ENCODE measurements at places on chromosomes 13 and 19. TPM values are rescaled to one million over a fixed set of nuclear protein-coding genes. Genes with fewer than 3 reads are reported as not detected.

Gene SIGLECL1
- not detected for total RNA-seq

Gene SULT2B1
- total RNA-seq: 12.0 TPM

Gene APC2
- 1.5 TPM for total RNA-seq

Gene IZUMO2
- not detected for total RNA-seq

Gene VSIG10L
- total RNA-seq: 14.8 TPM

Gene CYP4F8
- not detected for total RNA-seq

Gene SMIM17
- total RNA-seq: not detected

Gene KLF2
- total RNA-seq: 27.0 TPM

Gene NLRP4
- not detected for total RNA-seq

Gene F10
- total RNA-seq: 0.31 TPM

Gene ADAT3
- total RNA-seq: 6.1 TPM

Gene HTR2A
- not detected for total RNA-seq

Gene ZNF492
- total RNA-seq: not detected

Gene ADGRE2
- total RNA-seq: 1.1 TPM

Gene NLRP9
- not detected for total RNA-seq

Gene HIF3A
- total RNA-seq: 0.06 TPM

Gene TMEM145
- 3.8 TPM for total RNA-seq

Gene A1BG
- 5.8 TPM for total RNA-seq

Gene PNMA8A
- 11.6 TPM for total RNA-seq

Gene C19orf38
- 0.10 TPM for total RNA-seq

Gene PSPN
- 1.0 TPM for total RNA-seq

Gene NCR1
- total RNA-seq: not detected

Gene CCDC70
- total RNA-seq: not detected

Gene CRB3
- 4.0 TPM for total RNA-seq

Gene LMTK3
- 4.4 TPM for total RNA-seq

Gene TMIGD2
- total RNA-seq: not detected

Gene CGB5
- total RNA-seq: 0.23 TPM

Gene HSPB6
- total RNA-seq: 0.27 TPM

Data from A549 treated with Hydrocortisone at 1 μM for 4 hours (cell line).